ENCODE measurements at places on chromosomes 7 and 10.
A peak's percentile ranks its signal among the peaks of the same experiment; 100 is the strongest.

GRCh38 chr7:4269746-4270145 is 412.3 kb upstream of the FOXK1 start:
- DNase-seq, result no peak

- DNase-seq, result peak; percentile 33
Measured at GRCh38 chr7:2082139-2082998, 150.4 kb downstream of the MAD1L1 start.

- DNase-seq, result no peak
Measured at GRCh38 chr10:88012641-88013040, 149.2 kb downstream of the PTEN start.

GRCh38 chr10:71475243-71475871 is 78.6 kb downstream of the CDH23 start:
- no peak for DNase-seq

DNA sequence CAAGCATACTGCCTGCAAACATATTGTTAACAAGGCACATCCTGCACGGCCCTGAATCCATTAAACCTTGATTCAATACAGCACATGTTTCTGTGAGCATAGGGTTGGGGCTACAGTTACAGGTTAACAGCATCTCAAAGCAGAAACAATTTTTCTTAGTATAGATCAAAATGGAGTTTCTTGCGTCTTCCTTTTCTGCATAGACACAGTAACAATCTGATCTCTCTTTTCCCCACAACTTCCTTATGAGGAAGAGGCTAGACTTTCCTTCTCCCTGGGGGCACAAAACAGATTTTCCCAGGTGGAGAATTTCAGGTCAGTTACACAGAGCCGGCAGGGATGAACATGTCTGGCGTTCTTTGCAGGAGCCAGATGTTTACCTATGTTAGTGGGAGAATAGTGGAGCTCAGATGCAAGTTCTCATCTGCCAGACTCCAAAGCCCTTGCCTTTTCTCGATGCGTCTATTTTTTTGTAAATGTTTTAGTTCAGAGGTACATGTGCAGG is 37.5 kb upstream of the PFKFB3 start:
- DNase-seq, result no peak

DNA sequence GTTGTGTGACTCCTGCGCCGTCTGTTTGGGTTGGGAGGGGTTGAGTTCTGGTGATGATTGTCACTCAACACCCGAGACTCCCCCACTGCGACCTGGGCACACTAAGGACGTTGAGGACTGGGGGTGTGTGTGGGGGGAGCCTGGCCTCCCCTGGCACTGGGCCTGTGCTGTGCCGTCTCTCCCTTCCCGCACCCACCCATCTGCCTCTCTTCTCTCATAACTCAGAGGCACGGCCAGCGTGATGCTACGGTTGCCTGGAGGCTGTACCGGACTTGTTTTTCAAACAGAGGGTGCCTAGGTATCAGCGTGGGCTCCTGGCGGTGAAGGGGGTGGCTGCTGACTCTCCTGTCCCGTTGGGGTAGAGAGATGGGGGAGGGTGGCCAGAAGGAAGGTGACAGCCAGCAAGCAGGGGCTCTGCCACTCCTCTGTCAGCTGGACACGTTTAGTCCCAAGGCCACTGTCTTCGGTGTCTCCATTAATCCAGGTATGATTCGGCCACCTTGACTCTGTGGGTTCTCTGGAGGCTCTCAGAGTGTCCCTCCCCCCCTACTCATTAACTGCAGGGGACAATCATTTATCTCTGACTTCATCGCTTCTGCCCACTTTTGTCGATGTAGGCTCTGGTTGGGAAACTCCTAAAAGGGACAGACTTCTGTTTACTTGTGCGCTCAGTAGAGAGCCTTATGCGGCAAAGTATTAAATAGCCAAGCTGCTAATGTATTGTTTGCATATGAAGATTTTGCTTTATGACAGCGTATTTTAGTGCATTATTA is 56.5 kb upstream of the PFKFB3 start:
- no peak for DNase-seq
